ENCODE measurements at places on chromosomes 5 and 9. TPM values are rescaled to one million over a fixed set of nuclear protein-coding genes. Genes with fewer than 3 reads are reported as not detected.

The PCA3 gene
- 0.86 TPM for polyA plus RNA-seq

DNA sequence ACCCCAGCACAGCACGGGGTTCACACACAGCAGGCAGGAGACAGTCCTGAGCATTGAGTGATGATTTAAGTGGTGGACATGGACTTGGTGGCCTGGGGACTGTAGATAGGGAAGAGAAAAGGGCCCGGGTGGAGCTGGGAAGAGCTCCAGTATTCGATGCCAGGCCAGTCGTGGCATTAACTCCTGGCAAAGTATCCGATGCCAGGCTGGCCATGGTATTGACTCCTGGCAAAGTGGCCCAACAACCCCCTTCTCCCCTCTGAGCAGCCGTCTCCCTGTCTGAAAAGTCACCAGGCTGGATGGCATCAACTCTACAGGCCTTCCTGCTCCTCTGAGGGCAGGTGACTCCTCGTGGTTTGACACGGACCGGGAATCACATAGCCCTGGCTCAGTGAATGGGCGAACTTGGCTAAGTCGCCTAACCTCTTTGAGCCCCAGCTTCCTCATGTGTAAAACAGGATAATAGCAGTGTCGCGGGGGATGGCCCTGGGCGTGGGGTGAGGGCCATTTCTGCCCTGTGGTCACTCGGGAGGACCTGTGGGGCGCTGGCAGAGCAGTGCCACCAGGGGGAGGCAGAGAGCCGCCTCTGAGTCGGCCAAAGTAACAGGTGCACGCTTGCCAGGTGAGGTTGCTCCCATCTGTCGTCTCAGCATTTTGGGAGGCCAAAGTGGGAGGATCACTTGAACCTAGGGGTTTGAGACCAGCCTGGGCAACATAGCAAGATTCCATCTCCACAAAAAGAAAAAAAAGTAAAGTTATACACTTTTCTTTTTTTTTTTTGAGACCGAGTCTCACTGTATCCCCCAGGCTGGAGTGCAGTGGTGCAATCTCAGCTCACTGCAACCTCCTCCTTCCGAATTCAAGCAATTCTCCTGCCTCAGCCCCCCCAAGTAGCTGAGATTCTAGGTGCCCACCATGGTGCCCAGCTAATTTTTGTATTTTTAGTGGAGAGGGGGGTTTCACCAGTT, 5.7 kb upstream of the SEC16A start:
- peak; percentile 54 for DNase-seq

GRCh38 chr5:83744821-83745220, 24.2 kb upstream of the HAPLN1 start:
- peak; percentile 79 for DNase-seq

DNA sequence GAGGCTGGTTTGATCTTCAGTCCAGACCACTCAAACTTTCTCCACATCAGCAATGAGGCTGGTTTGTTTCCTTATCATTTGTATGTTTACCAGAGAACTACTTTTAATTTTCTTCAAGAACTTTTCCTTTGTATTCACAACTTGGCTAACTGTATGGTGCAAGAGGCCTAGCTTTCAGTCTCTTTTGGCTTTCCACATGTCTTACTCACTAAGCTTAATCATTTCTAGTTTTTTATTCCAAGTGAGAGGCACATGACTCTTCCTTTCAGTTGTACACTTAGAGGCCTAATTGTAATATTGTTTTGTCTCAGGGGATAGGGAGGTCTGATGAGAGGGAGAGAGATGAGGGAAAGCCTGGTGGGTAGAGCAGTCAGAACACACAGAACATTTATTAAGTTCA, 554.0 kb upstream of the ARRDC3 start:
- no peak for DNase-seq

The WDR36 gene
- polyA plus RNA-seq = 7.4 TPM

GRCh38 chr5:150618163-150618562, 22.3 kb upstream of the SYNPO start:
- no peak for DNase-seq

The ALDH1A1 gene
- 73.4 TPM for polyA plus RNA-seq

DNA sequence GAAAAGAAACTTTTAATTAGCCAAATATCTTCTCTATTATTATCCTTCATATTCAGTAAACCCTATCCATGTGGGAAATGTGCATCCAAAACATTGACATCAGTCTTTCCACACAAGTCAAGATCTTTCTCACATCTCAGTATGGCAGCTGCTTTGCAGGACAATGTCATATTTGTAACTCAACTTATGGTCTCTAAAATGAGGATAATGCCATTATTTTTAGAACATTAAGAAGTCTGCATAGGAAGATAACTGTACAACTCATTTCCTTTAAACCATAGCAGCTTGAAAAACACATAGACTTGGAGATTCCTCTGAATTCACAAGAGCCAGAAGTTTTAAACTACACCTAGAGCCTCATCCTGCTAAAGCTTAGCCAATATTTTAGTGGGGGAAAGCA, 43.7 kb downstream of the MCTP1 start:
- DNase-seq = peak; percentile 72

GRCh38 chr5:14685757-14686156, 21.2 kb downstream of the OTULIN start:
- peak; percentile 59 for DNase-seq

- DNase-seq = no peak
Measured at GRCh38 chr5:175219366-175219765, 224.6 kb downstream of the DRD1 start.

- DNase-seq = peak; percentile 79
Measured at GRCh38 chr5:73640861-73641320, 14.9 kb downstream of the ARHGEF28 start.

The ABITRAM gene
- polyA plus RNA-seq = 8.2 TPM

The TMEM232 gene
- not detected for polyA plus RNA-seq

The KCTD16 gene
- polyA plus RNA-seq = 0.13 TPM

The STC2 gene
- polyA plus RNA-seq = 11.6 TPM

GRCh38 chr5:176797456-176798050, 12.8 kb upstream of the UNC5A start:
- DNase-seq = no peak

The TRMT10B gene
- 2.5 TPM for polyA plus RNA-seq

- DNase-seq = peak; percentile 47
Measured at GRCh38 chr9:121778252-121779225, 127.1 kb downstream of the DAB2IP start.

- no peak for DNase-seq
Measured at GRCh38 chr5:122172207-122172606, 42.9 kb downstream of the ZNF474 start.

The LURAP1L gene
- polyA plus RNA-seq = 1.5 TPM

DNA sequence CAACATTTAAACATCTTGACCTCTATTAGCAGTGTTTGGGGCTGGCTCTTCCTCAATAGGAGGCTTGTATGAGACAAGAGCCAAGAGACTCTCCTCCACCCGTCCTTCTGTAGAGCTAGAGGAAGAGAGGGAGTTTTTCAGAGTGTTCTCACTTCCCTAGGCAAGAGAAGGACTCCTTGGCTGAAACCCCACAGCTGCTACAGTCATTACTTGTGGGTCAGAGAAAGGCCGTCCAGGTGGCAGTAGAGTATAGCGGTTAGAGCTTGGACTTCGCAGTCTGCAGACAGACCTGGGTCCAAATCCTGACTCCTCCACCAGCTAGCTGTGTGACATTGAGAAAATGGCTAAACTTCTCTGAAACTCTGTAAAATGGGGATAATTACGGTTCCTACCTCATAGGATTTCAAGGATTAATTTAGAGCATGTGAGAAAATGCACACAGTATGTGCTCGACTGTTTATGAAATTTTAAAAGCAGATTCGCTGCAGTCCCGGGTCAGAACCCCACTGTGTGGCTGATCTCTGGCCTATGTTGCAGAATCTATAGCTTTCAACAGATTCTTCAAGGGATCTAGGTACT, 80.8 kb upstream of the ARAP3 start:
- DNase-seq = no peak

The KIF12 gene
- polyA plus RNA-seq = 0.46 TPM

DNA sequence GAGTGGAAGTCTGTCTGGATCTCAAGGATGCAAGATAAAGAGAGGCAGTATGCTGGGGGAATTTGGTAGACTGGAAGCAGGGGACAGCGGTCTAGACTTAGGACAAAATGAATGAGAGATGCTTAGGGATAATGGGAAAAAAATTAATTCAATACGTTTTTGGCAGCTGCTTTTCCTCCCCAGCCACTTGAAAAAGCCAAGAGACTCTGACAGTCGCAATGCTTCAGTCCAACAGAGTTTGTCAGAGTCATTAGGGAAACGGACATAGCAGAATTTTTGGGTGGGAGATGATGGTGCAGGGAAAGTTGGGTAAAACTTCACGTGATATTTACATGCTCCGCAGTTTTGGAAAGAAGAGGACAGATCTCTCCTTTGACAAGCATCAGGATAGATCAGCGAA, 129.7 kb downstream of the GOLPH3 start:
- DNase-seq = no peak
